Fibroblast of upper back skin (primary cell): ENCODE measurements at places on chromosomes 3 and 15.

- DNase-seq: no peak
Observed at GRCh38 chr3:116070061-116070460, 375.2 kb downstream of the LSAMP start.

DNA sequence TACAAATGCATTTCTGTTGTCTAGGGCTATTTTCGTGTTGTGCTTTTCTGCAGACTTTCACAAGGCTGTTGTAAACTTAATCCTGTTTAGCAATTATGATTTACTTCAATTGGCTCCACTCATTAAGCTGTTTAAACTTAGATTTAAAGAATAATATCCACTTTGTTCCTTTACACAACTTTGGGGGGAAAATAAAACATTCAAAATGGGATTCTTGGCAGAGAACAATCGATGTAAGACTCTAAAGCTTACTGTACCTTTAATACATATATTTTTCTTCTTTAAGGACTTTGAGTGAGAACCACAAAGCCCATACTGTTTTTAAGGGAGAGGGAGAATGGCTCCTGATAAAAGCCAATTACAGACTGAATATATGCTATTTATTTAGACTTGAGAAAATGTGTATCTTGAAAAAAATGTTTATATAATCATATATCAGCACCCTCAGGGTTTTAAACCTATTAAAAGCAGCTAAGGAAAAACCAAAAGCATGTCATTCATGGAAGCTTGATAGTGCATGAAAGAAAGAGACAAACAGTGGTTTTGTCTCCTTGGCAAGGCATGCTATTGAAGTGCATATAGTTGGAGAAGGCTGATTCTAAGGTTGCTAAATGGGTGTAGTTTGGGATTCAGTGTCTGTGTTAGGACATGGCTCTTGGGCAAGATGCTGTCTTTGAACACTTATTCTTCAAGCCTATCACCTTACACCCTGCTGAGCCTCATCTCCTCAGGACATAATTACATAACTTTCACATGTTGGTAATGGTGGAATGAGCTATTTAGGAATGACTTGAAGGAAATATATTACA lies 293.4 kb upstream of the TBC1D5 start:
- no peak for DNase-seq

DNA sequence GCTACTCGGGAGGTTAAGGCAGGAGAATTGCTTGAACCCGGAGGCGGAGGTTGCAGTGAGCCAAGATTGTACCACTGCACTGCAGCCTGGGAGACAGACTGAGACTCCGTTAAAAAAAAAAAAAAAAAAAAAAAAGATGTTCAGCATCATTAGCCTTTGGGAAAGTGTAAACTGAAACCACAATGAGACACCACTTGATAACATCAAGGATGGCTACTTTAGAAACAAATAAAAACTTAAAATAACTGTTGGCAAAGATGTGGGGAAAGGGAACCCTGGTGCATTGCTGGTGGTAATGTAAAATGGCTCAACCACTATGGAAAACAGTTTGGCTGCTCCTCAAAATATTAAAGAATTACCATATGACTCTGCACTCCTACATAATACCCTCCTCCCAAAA lies 1.9 kb downstream of the LEO1 start:
- DNase-seq: no peak

- no peak for DNase-seq
Observed at GRCh38 chr3:49198161-49198560, 26.8 kb downstream of the KLHDC8B start.

GRCh38 chr3:144324076-144324475 lies 352.5 kb downstream of the DIPK2A start:
- no peak for DNase-seq

DNA sequence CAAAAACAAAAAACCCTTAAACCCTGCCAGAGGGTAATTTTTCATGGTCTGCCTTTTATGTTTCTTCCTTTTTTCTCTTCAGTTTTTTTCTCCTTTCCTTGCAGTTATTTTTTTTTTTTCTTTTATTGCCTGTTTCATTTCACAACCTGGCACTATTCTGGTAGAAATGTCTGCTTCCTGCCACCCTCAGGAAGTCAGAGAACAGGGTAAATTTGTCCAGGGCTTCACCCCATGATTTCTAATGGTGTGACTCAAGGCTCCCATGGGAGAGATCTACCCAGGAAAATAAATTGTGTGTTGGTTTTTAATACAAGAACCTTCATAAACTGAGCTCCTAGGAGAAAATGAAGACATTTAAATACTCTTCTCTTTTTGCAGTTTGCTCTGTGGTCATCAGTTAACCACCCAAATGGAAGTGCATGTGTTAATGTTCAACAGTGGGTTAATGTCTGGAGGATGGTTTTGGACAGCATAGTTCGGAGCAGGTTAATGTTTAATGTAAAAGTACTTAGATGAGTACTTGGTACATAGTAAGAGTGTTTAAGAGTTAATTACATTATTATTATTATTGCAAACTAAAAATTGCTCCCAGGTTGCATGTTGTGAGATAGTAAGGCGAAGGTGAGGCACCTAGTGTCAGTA lies 45.9 kb downstream of the CGNL1 start:
- DNase-seq: no peak

DNA sequence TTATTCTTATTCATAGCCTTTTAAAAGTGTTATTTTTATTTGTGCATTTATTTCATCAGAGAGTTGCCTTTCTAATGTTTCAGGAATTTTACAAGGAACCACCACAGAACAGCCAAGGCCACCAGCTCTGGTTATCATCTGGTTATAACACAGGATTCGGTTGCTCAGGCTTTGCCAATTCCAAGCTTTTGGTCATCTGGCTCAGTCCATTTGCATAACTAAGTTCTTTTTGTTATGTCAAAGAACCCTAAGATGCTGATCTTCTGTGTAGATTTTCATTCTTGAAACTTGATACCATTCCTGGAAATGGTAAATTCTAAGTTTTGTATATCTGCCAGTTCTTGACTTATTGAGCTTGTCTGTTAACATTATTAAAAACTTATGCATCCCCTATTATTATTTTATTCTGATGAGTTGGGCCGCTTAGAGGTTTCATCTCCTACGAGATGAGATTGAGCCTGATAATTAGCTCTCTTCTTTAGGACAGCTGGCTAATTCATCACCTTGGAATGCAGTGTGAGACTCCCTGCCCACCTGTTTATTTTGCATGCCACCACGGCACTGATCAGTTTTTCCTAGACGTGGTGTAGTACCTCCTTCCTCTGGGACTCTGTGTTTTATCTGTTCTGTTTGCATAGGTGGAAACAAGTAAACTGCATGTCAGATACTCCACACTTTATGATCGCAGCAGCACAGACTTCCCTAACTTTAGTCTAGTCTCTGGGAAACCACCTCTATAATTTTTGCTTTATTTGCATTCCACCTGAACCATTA lies 264.8 kb downstream of the SLCO3A1 start:
- DNase-seq: peak; percentile 46

DNA sequence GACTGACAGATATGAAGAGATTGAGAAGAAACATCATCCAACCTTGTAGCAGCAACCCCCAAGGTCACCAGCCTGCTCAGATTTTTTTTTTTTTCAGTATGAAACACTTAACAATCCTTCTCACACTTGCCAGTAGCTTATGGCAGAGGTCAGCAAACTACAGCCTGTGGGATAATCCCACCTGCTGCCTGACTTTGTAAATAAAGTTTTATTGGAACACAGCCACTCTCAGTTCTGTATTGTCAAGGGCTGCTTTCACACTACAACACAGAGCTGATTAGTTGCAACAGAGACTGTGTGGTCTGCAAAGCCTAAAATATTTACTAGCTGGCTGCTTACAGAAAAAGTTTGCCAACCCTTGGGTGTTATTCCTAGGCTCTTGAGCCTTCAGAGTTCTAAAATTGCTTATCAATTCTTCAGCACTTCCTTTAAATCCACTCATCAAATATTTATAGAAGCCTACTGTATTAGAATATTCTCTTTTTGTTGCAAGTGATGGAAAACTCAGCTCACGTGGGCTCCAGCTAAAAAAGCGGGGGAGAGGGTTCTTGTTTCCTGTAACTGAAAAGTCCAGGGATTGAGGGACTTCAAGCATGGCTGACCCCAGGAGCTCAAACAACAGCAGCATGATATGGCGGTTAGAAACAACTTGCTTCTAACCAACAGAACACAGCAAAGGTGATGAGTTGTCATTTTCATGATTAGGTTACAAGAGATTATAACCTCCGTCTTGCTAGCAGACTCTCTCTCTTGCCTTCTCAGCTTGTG lies 246.1 kb downstream of the SHQ1 start:
- no peak for DNase-seq

DNA sequence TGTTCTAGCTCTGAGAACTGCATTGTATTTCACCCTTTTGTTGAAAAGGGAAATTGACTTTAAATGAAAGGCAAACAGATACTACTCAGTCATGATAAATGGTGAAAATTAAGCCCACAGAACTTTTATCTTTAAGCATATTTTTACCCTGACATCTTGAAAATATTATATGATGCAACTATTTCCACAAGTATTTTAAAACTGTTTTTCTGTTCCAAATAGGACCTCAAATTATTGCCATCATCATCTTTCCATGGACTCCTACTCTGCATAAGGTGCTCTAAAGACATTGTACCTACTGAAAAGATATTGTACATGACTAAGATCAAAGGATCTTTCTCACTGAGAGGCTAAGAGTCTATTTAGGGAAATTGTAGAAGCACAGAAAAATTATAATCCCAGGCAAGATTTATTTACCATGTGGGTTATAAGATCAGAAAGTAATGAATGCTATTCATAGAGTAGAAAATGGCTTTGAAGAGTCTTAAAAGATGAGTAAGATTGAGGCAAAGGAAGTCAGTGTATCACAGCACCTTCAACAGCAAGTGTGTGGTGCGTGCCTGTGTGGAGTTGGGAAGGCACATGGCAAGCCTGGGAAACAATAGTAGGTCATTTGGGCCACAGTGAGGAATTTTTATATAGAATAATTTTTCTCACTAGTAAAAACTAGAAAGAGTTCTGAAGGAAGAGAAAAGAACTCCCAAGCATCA lies 68.8 kb downstream of the VGLL3 start:
- peak; percentile 59 for DNase-seq

GRCh38 chr3:44883999-44884431 lies 9.6 kb downstream of the TGM4 start:
- peak; percentile 98 for DNase-seq

- peak; percentile 34 for DNase-seq
Observed at GRCh38 chr3:147369661-147370123, 36.7 kb downstream of the ZIC4 start.

DNA sequence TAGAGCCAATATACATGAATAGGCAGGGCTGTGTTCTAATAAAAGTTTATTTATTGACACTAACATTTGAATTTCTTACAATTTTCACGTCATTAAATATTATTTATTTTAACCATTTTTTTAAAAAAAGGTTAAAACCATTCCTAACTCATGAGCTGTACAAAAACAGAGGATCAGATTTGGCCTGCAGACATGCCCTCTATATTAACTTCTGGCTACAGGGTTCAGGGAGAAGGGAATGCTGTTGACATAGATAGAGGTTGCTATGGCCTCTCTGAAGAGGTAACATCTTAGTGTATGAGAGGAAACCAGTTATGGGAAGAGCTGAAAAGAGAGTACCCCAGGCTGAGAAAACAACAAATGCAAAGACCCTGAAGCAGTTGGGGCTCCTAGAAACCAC lies 19.1 kb upstream of the RAP2B start:
- no peak for DNase-seq

- DNase-seq: no peak
Observed at GRCh38 chr3:172973799-172974198, 167.2 kb downstream of the SPATA16 start.

DNA sequence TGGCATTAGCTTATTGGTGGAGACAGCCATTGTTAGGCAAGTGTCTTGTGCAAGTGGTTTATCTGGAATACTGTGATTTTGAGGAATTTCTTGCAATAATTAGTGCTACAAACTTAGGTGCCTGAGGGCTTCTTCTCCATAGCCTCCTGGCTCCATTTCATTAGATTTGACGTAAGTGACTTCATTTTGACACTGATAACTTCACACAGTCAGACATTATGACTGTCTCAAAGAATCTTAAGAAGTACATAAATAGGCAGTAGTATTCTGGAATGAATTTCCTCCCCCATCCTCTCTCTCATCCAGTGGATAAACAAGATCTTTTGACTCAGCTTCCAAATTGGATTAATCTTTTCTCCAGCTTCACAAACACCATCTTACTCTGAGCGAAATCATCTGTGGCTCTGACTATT lies 19.0 kb downstream of the ARL14 start:
- no peak for DNase-seq

GRCh38 chr3:160999274-160999673 lies 105.9 kb downstream of the B3GALNT1 start:
- DNase-seq: no peak

DNA sequence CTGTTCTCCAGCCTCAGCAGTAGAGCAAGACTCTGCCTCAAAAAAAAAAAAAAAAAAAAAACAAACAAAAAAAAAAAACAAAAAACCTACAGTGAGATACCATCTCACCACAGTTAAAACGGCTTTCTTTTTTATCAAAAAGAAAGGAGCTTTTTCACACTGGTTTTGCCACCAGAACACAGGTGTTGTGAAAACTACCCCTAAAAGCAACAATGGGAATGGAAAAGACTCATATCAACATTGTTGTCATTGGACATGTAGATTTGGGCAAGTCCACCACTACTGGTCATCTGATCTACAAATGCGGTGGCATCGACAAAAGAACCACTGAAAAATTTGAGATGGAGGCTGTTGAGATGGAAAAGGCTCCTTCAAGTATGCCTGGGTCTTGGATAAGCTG lies 24.8 kb upstream of the SLC25A38 start:
- DNase-seq: no peak

- no peak for DNase-seq
Observed at GRCh38 chr3:171718493-171719185, 91.6 kb downstream of the PLD1 start.

GRCh38 chr3:157810924-157811718 lies 295.1 kb downstream of the SHOX2 start:
- no peak for DNase-seq

GRCh38 chr3:15536856-15537255 lies 15.3 kb upstream of the COLQ start:
- no peak for DNase-seq

- no peak for DNase-seq
Observed at GRCh38 chr3:42159706-42160472, 68.7 kb downstream of the TRAK1 start.

- DNase-seq: no peak
Observed at GRCh38 chr15:63258658-63259057, 18.7 kb upstream of the APH1B start.

- DNase-seq: peak; percentile 41
Observed at GRCh38 chr15:92809880-92810361, 90.2 kb upstream of the CHD2 start.

- DNase-seq: peak; percentile 41
Observed at GRCh38 chr3:77467702-77468625, 428.1 kb downstream of the ROBO2 start.

- no peak for DNase-seq
Observed at GRCh38 chr3:71726146-71726545, 944 bp upstream of the EIF4E3 start.

GRCh38 chr3:66348704-66349103 lies 127.9 kb downstream of the SLC25A26 start:
- no peak for DNase-seq

- no peak for DNase-seq
Observed at GRCh38 chr15:90512981-90513380, 16.7 kb upstream of the CRTC3 start.

GRCh38 chr3:18531662-18532061 lies 106.5 kb upstream of the SATB1 start:
- DNase-seq: no peak
